Posterior cingulate gyrus (tissue), 11 donors: ENCODE measurements at places on chromosomes 5 and 9.

GRCh38 chr9:89278551-89278950, 32.4 kb upstream of the CKS2 start:
- DNase-seq, result no peak

- peak; percentile 54 for DNase-seq
Observed at GRCh38 chr5:176682016-176682531, 34.8 kb downstream of the TSPAN17 start.

DNA sequence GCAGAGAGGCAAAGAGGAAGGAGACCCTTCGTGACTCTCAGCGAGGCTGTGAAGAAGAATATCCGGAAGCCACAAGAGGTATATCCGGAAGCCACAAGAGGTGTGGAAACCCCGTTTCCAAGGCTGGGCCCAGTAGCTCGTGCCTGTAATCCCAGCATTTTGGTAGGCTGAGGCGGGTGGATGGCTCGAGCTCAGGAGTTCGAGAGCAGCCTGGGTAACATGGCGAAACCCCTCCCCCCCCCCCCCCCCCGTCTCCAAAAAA, 612 bp upstream of the BBLN start:
- DNase-seq, result no peak

GRCh38 chr5:151347369-151347768, at the start of gene SLC36A2:
Gene SLC36A2, minus strand, starts transcription at chr5:151347559. Its CDS starts 99 bp downstream, at chr5:151347460.
- DNase-seq, result no peak
